ENCODE measurements at places on chromosomes 5 and 9.

- no peak for DNase-seq
These were observed 453.3 kb downstream of the KIF4B start for GRCh38 chr5:155466851-155467250.

DNA sequence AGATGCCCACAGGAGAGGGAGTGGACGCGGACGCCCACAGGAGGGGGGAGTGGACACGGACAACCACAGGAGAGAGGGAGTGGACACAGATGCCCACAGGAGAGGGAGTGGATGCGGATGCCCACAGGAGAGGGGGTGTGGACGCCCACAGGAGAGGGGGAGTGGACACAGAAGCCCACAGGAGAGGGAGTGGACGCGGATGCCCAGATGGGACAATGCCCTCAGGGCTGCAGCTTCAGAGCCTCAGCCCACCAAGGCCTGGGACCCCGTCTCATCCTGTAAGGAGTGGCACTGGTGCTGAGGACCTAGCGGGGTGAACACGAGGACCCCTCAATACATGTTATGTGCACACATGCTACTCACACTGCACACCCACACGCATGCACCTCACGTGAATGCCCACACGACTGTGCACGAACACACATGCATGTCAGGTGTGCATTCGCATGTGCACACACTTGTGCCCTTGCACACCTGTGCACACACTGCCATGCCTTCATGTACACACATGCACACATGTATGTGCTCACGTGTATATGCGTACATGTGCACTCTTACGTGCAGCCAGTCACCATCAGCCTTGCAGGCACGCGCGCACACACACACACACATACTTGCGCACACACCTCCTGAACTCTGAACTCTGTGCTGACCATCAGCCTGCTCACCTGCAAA lies 34.8 kb downstream of the SLC6A18 start:
- no peak for DNase-seq

GRCh38 chr5:135063511-135064234 lies 29.6 kb upstream of the PITX1 start:
- DNase-seq = no peak

DNA sequence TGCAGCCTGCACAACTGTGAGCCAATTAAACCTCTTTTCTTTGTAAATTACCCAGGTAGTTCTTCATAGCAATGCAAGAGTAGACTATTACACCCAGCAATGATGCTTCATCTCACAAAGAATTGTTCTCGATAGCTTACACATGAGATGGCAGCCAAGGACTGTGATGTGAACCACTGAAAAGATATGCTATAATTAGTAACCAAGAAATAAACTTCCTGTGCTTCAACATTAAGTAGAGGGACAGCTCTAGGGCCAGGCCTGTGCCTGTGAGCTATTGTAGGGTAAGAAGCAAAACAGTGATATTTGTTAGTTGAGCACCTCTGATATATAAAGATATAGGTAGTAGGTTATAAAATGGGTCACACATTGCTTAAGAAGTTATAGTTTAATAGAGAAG lies 41.8 kb upstream of the DPYSL3 start:
- no peak for DNase-seq
